ENCODE measurements at places on chromosomes 12 and 14.

- no peak for DNase-seq
Measured at GRCh38 chr12:93722835-93723567, 45.8 kb downstream of the CRADD start.

DNA sequence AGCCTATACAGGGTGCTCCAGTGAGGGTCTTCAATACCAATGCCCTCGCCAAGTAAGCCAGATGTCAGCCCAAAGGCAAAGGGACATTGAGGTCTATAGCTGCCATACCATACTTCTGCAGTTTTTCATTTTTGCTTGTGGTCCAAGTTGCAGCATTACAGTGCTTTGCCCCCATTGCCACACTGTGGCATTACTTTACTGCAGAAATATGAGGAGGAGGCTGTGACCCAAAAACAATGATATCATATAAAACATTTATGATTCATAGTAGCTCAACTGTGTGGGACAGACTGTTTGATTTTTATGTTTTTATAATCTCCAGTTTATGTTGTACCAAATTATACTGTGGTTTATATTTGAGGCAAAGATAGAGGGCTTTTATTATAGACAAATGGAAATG, 64.1 kb downstream of the KIAA0586 start:
- DNase-seq: no peak

GRCh38 chr12:130266751-130267150, 70.9 kb upstream of the PIWIL1 start:
- no peak for DNase-seq

GRCh38 chr12:82517808-82518207, 159.5 kb downstream of the METTL25 start:
- no peak for DNase-seq

- DNase-seq: no peak
Measured at GRCh38 chr12:119660076-119660475, 7.9 kb upstream of the PRKAB1 start.

GRCh38 chr12:117334855-117335587, 26.4 kb downstream of the NOS1 start:
- no peak for DNase-seq

DNA sequence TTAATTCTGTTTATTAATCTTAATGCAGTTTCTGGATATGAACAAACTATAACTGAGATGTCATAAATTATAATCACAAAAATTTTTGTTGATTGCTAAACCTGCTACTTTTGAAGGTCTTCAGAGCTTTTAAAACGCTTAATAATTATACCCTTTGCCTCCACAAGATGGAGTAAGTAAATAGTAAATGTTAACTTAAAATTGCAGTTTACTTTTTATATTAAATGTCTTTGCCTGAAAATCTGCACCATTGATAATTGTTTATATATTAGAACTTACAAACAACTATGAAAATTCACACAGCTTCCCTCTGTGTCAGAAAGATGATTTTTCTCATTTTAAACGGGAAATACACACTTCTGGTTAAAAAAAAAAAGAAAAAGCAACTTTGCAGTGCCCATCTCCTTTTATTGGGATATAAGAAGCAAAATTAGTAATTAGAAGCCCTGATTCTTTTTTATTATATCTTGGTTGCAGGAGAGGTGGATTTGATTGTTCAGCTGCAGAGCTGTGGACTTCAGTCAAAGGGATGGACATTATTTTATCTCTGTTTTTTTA, 35.6 kb downstream of the SCFD1 start:
- no peak for DNase-seq

GRCh38 chr12:109289004-109289403, 20.1 kb downstream of the FOXN4 start:
- DNase-seq: no peak

- no peak for DNase-seq
Measured at GRCh38 chr12:116160231-116160630, 117.3 kb downstream of the MED13L start.

GRCh38 chr12:81800298-81801148, 41.4 kb upstream of the PPFIA2 start:
- no peak for DNase-seq

- no peak for DNase-seq
Measured at GRCh38 chr12:13376610-13377373, 180.3 kb downstream of the EMP1 start.

DNA sequence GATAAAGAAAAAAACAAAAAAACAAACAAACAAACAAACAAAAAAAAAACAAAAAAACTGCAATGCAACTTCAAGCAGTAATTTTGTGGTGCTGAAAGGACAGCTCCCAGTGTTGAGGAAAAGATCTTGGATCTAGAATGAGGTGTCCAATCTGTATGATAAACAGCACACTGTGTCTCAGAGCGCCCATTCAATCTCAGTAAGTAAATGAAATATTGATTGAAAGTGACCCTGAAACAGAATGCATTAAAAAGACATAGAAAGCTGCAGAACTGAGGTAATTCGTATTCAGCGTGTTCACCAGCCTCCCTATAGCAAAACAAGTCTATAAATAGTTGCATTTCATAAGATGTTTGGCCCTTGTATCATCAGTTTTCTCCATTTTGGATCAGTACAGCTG, 153.0 kb downstream of the NOVA1 start:
- DNase-seq: no peak

DNA sequence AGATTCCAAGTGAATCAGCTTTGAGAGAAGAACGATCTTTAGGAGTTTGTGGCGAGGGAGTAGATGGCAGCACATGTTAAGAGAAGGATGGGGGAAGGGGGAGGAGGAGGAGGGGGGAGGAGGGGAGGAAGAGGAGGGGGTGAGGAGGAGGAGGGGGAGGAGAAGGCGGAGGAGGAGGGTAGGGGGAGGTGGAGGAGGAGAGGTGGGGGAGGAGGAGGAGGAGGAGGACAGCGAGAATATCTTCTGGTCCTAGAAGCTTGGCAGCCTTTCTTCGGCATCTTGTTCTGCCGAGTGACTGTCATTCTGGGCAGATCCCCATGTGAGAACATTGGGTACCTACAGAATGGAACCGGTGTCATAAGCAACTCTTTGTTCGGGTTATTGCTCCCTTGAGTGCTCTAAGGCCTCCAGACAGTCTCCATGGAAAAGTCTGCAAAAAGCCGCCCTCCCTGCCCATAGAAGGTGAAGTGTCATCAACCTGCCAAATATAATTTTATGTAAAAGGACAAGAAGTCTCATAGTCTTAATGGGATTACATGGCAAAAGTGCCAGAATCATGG, 6.9 kb downstream of the RFC5 start:
- no peak for DNase-seq

DNA sequence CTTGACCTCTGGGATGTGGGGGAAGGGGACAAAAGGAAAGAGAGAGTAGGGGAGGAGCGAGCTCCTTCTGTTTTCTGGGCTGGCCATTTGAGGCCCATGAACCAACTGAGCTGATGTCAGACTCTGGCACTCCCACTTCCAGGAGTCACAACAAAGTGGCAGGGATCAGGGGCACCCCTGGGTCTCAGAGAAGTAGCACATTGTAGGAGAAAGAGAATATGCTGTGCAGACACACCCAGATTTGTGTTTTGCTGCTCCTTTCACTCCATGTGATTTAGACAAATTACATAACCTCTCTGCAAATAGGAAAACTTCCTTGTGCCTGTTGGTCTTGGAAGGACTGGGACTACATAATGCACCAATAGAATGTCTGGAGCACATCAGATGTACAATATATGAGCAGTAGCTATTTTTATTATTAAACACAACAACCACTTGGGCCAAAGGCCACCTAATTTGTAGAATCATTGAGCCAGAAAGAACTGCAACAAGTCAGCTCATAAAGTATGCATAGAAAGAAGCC, 265.5 kb downstream of the ZFP36L1 start:
- DNase-seq: no peak

DNA sequence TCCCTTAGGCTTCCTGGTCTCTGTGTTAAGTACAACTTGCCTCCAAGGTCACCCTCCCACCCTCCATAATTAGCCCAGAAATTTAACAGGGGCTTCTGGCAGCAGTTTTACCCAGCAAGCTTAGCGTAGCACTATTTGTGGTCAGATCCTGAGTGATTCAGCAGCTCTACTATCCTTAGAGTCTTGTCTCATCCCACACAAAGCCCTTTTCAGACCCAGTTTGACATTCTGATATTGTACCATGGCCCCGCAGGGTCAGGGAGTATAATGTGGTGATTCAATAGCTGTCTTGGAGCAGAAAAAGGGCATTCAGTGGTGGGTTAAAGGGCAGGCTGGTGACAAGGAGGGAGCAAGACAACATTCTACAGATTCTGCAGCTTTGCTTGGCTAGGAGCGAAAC, 153.8 kb upstream of the DDHD1 start:
- DNase-seq: no peak

DNA sequence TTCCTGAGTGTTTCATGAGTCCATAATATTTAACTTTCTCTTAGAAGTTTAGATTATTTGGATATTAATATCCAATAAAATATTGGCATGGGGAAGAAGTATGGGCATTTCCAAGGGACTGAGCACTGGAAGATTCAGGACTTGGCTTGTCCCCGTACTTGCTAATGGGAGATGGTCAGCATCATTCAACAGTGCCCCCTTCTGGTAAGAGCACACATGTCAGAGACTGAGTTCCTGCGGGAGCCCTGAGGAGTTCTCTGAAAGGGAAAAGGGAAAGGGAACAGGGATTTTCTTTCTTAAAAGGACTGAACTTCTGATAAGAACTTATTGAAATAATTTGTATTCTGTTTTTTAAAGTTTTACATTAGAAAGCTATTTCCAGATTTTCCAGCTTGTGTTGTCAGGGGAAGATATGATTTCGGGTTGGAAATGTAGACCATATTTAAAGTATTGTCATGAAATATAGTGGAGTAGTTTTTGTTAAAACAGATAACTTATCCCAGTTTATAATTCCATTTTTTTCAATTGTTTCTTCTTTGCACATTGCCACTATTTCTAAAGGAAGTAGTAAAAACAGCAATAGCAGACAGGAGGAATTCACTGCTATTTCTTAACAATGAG, 59.8 kb upstream of the C12orf71 start:
- no peak for DNase-seq

DNA sequence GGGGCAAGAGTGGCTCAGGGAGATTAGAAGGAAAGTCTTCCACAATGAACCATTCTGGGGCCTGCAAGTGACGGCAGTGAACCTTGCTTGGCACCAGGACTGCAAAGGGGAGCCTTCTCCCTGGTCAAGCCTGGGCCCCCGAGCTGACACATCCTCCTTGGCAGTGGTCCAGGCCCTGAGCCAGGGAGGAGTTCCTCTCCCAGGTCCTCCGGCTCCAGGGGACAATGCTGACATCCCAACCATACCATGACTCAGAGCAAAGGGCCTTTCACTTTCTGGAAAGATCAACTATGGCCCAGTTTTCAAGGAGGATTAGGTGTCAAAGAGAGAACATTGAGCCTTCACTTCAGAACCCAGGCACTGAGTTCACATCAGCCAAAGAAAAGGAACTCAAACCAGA, 756.5 kb upstream of the TBX3 start:
- no peak for DNase-seq

DNA sequence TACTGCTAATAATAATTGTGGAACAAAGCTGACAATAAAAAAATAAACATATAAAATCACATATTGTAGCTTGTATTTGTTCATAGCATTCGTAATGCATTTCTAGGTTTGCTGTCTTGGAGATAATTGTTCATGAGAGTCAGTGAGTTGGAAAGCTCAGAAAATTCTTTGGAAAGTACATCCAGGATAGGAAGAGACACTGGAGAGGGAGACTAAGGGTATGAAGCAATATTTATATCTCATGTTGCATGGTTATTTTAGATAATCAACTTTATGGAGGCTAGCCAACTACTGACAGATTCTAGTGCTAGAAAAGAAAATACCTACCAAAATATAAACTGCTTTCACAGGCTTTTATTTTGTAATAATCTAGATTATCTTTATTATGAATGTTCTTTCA, 1095.2 kb downstream of the FSCB start:
- no peak for DNase-seq

GRCh38 chr12:102865821-102866615, 51.0 kb downstream of the PAH start:
- DNase-seq: no peak

GRCh38 chr12:52162981-52163380, 28.8 kb downstream of the KRT80 start:
- no peak for DNase-seq

DNA sequence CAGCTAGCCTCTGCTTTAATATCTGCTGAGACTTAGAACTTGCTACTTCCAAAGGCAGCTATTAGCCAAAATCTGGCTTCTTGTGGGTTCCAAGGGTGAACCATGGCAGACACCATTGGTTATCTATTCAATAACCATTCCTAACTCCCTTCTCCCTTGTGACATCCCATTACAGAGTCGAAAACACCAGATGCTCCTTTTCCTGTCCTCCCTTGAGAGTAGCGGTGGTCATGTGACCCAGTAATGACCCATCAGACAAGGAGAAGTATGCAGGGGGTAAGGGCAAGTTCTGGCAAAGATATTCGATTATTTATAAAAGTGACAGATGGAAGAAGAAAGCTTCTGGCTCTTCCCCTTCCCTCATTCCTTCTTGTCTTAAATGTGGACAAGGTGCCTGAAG, 20.1 kb downstream of the TGFB3 start:
- DNase-seq: no peak

- DNase-seq: no peak
Measured at GRCh38 chr14:37819155-37820015, 224.0 kb downstream of the TTC6 start.

- no peak for DNase-seq
Measured at GRCh38 chr12:68532204-68532886, 78.4 kb upstream of the RAP1B start.

GRCh38 chr14:101241807-101242278, 319.5 kb upstream of the DIO3 start:
- peak; percentile 12 for DNase-seq

- DNase-seq: no peak
Measured at GRCh38 chr12:3694673-3695072, 58.2 kb downstream of the CRACR2A start.
